Nephron progenitor cell (in vitro differentiated cells): ENCODE measurements at places on chromosomes 6 and 20.

DNA sequence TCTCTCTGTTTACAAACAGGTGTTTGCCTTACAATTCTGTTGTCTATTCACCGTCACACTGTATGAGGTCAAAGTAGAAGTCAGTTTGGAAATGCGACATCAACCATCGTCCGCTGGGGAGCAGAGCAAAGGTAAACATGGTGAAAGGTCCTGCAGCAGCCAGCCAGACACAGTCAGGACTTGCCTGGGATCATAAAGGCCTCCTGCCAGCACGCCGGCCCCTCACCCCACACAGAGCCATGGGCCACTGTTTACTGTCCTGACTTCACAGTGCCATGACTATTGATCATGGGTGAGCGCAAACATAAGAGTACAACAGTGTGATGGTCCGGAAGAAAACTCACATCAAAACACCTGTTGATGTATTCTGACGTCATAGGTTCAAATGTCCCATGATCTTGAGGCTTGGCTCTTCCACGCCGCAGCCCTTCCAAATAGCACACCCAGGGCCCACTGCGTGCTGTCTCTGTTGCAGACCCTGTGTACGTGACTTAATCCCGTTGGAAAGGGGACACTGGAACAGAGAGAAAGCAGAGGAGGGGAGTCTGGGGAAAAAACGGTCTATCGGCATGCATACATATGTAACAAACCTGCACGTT is 16.9 kb upstream of the PPP1R3G start:
- no peak for DNase-seq

- no peak for DNase-seq
Measured at GRCh38 chr6:52536424-52536916, 40.4 kb downstream of the TRAM2 start.

DNA sequence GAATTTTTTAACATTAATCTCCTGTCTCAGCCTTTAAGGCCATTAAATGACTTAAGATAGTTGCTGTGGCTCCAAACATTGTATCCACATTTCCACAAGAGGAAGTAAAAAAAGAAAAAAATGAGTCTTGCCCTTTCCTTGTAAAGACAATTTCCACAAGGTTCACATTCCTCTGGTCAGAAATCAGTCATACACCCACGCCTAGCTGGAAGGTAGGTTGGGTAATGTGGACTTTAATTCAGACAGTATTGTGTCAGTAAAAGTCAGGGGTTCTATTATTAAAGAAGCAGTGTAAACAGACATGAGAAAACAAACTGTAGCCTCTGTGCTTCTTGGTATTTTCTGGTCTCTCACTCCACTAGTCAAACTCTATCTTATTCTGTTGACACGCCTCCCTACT is 682.0 kb downstream of the GRIK2 start:
- no peak for DNase-seq

GRCh38 chr6:5550631-5551030 is 289.3 kb downstream of the FARS2 start:
- DNase-seq = no peak

GRCh38 chr6:19413323-19413722 is 423.8 kb upstream of the ID4 start:
- no peak for DNase-seq

DNA sequence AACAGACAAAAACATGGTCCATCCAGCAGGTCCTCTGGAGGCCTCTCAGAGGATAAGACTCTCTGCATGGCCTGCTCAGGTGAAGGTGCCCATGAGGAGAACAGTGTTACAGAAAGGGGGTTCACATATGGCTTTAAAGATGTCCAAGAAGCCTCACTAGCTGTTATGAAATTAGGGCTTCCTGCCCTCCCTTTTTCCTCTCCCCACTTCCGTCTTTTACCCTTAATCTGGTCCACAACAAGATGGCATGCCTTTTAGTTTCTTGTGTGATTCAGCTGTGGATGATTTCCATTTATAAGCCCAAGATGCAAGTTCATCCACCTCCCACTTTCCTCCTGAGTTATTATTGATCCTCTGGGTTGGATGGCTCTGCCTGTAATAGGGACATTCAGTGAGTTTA is 14.0 kb downstream of the GCNT2 start:
- DNase-seq = no peak

- DNase-seq = no peak
Measured at GRCh38 chr6:165439928-165440554, 130.6 kb upstream of the C6orf118 start.

GRCh38 chr6:17656092-17656491 is 50.6 kb downstream of the NUP153 start:
- DNase-seq = no peak
